ENCODE measurements at places on chromosomes 2 and 18. TPM values are rescaled to one million over a fixed set of nuclear protein-coding genes. Genes with fewer than 3 reads are reported as not detected.

SERPINB7 gene
- total RNA-seq: 0.11 TPM

TMEM247 gene
- total RNA-seq: not detected

OSBPL6 gene
- total RNA-seq: 5.4 TPM

GAREM1 gene
- 3.0 TPM for total RNA-seq

HAUS1 gene
- total RNA-seq: 31.0 TPM

IL1A gene
- not detected for total RNA-seq

CCDC150 gene
- total RNA-seq: 4.3 TPM

DES gene
- total RNA-seq: 1.6 TPM

POLR1A gene
- 36.8 TPM for total RNA-seq

CTAGE1 gene
- not detected for total RNA-seq

ASAP2 gene
- total RNA-seq: 69.8 TPM

CCDC88A gene
- 126 TPM for total RNA-seq

GNLY gene
- not detected for total RNA-seq

GRB14 gene
- total RNA-seq: 0.52 TPM

COL6A3 gene
- total RNA-seq: 2,116 TPM

IL18R1 gene
- 4.2 TPM for total RNA-seq

LINC00305 gene
- not detected for total RNA-seq

PDE1A gene
- 89.0 TPM for total RNA-seq

EPB41L3 gene
- 39.6 TPM for total RNA-seq

NBAS gene
- total RNA-seq: 84.2 TPM

UGT1A10 gene
- total RNA-seq: not detected

RRM2 gene
- 20.0 TPM for total RNA-seq

PLA2R1 gene
- 30.1 TPM for total RNA-seq

LRP1B gene
- total RNA-seq: 0.13 TPM

CRACDL gene
- under 0.01 TPM for total RNA-seq

PSME4 gene
- total RNA-seq: 126 TPM

RNU2-63P gene
- total RNA-seq: not detected
